ENCODE measurements at places on chromosomes 12 and 14.

DNA sequence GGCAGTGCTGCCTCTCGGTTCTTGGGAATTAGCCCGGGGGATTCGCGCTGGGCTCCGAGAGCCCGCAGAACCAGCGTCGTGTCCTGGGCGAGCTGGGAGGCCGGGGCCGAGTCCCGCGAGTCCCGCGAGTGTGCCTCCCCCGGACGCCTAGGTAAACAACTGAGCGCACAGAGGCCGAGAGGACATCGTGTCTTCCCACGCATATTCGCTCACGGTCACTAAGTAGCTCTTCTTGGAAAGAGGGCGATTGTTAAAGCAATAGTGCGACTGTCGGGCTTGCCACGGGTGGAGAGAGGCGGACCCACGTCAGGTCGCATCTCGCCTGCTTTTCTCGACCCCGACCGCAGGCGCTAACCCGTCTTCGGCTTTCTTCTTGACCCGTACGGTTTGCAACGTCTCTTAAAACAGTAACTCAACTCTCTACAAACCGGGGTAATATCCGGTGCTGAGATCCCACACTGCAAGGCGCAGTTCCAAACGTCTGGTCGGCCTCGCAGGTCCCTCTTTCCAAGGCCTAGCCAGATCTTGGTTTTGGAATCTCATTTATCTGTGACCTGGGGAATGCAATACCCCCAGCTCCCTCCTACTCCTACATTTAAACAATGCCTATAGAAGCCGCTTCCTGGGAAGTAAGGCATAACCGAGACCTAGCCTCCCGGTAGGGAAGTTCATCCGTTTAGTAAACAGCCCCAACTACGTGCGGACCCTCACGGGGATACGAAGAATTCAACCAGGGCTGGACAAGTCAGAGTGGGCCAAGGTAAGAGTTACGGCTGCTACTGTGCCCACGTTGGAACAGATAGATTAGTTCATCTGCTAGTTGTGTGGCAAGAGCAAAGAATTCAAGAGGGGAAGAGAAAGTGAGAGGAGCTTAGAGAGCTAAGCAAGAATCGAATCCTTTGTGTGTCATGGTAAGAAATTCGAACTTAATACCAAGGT is 736 bp upstream of the PHLDA1 start:
- no peak for DNase-seq

- DNase-seq, result no peak
Measured at GRCh38 chr14:75662966-75663365, 1.9 kb downstream of the TTLL5 start.

DNA sequence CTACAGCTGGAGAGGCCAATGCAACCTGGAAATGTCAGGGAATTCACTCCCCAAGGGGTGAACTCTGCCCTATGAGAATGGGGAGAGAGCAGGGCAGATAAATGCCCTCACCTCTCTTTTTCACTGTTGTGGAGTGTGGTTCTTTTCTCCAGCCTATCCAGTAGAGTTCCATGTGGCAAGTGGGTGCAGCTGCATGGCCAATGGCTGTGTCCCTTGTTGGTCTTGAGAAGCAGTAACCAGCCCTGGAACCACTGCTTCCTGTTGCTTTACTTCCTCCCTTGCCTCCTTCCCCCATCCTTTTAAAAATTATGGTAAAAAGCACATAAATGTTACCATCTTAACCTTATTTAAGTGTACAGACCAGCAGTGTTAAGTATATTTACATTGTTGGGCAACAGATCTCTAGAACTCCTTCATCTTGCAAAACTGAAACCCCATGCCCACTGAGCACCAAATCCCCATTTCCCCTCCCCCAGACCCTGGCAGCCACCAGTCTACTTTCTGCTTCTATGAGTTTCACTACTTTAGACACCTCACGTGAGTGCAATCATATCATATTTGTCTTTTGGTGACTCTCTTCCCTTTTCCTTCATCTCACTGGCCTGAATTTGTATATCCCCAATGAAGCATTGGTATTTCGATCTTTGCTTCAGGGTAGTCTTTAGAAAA is 77.0 kb upstream of the GRIP1 start:
- DNase-seq, result no peak

GRCh38 chr14:92199763-92200162 is 78.0 kb downstream of the CPSF2 start:
- DNase-seq, result no peak

GRCh38 chr12:32734952-32735351 is 20.7 kb downstream of the YARS2 start:
- DNase-seq, result no peak

DNA sequence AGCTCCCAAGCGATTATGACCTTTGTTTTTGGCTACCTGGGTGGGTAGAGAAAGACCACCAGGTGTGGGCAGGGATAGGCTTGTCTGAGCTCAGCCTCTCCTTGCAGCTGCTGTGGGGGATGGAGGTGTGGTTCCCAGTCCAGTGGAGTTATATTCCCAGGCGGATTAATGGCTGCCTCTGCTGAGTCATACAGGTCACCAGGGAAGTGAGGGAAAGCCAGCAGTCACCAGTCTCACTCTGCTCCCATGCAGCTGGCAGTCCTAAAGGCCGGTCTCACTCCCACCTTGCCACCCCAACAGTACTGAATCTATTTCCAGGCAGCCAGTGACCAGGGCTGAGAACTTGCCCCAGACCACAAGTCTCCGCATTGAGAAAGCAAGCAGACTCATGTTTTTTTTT is 399.2 kb downstream of the VRK1 start:
- no peak for DNase-seq

GRCh38 chr14:51155326-51155725 is 60.4 kb upstream of the TRIM9 start:
- DNase-seq, result no peak

- DNase-seq, result no peak
Measured at GRCh38 chr14:104559804-104560585, 19.6 kb upstream of the C14orf180 start.

DNA sequence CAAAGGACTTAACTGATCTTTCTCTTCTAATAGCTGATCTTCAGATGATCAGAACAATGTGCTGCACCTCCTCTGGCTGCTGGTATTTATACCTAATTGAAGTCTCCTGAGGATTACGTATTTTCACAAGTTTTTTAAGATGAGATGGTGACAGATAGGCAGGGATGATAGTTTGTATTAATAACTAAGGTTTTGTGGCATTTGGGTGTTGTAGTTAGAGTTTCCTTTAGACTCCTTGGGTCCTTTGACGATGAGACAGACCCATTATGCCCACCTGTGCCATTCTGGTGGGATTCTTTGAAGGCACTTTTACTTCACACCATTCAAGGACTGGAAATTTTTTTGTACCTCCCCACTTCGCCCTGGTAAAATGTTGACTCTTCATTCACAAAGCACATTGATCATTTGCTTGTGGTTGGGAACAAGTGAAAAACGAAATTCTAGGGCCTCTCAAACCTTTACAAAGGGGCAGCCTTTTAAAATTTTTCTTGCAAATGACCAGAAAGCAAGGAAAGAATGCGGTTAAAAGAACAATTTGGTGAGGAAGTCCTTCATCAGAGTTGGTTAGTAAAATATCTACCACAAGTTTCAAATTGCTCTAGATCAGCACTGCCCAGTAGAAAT is at the start of gene IFNG:
Gene IFNG, minus strand, starts transcription at position 60 of the 624 bp plus-strand sequence. CDS start 125 bp downstream, outside the sequence.
- DNase-seq, result no peak

GRCh38 chr14:58919217-58919616 is 269.2 kb upstream of the DAAM1 start:
- no peak for DNase-seq

GRCh38 chr12:25553098-25553497 is at the start of gene LMNTD1:
Gene LMNTD1 (minus strand): TSS chr12:25553283. CDS start chr12:25552959, 324 bp downstream.
- DNase-seq, result no peak

DNA sequence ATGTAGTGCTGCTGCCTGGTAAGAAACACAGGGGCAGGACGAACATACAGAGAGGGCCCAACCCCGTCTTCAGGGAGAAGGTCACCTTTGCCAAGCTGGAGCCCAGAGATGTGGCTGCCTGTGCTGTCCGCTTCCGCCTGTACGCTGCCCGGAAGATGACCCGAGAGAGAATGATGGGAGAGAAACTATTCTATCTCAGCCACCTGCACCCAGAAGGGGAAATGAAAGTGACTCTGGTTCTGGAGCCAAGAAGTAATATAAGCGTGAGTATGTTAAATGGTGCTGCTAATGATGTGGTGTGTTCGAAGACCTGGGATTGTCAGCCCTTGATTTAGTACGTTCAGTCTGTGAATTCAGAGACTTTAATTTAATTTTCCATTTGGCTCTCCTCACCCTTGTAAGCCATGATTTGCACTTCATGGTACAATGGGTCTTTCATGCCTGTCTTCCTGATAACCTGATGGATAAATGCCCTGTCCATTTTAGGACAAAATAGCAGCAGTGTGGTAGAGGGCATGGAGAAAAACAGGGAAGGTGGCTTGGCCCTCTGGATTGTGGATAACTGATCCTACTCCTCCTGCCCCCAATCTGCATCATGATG is 318.9 kb downstream of the SNAPC1 start:
- DNase-seq, result no peak

DNA sequence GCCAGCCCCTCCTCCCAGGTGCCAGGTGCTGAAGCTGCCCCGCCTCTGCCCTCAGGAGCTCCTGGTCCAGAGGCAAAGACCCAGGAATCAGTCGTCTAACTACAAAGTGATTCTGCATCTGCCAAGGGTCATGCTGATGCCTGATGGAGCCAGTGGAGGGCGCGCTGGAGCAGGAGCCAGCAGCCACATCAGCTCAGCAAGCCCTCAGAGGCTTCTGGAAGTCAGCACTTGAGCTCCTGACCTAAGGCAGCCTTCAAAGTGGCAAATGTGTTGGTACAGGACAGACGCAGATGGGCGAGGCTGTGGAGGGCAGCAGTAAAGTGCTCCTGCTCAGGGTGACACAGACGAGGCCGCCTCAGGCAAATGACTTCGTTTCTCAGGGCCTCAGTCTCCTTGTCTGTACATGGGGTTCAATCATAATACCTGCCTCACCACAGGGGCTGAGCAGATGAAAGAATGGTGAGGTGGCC is 10.9 kb downstream of the C12orf43 start:
- DNase-seq, result peak; percentile 22

GRCh38 chr12:67145692-67146091 is 123.5 kb upstream of the CAND1 start:
- no peak for DNase-seq

GRCh38 chr14:61406675-61407074 is 85.3 kb downstream of the PRKCH start:
- no peak for DNase-seq

DNA sequence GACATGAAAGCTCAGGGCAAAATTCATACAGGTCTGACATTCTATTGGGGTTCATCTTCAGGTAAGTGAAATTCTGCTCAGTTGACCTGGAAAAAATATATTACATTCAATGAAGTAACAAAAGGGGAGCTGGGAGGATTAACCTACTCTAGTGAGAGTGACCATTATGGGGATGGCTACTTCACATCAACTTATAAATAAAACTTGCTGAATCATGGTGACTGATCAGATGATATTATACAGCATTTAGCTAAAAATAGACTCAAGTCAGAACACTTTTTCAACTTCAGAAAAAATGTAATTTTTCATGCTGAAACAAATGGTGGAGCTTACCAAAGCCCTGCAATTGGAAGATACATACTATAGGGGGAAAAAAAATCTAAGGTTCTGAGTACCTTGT is 800.2 kb downstream of the FSCB start:
- DNase-seq, result no peak

DNA sequence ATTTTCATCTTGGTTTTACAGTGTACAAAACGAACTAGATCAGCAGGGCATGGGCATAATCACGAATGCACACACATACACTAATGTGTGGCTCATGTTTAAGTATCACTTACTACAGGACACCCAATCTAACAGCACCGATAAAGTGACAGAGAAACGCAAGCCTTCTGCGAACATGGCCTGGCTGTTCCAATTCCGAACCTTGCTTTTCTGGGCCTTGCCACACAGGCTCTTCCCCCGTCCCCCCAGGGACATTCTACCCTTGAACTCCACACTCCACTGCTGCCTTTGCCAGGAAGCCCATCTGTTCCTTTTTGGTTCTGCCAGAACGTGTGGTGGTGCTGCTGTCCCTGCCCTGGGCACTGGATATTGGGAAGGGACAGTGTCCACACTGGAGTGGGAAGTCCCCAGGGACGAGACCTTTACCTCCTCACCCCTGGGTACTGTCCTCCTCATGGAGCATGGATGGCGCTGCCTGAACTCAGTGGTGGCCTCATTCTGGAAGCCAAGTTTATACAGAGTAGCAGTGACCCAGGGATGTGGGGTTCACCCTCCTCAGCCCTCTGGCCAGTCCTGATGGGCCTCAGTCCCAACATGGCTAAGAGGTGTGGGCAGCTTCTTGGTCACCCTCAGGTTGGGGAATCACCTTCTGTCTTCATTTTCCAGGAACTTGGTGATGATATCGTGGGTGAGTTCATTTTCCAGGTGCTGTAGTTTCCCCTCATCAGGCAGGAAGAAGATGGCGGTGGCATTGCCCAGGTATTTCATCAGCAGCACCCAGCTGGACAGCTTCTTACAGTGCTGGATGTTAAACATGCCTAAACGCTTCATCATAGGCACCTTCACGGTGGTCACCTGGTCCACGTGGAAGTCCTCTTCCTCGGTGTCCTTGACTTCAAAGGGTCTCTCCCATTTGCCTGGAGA is 7.9 kb downstream of the SERPINA1 start:
- no peak for DNase-seq

DNA sequence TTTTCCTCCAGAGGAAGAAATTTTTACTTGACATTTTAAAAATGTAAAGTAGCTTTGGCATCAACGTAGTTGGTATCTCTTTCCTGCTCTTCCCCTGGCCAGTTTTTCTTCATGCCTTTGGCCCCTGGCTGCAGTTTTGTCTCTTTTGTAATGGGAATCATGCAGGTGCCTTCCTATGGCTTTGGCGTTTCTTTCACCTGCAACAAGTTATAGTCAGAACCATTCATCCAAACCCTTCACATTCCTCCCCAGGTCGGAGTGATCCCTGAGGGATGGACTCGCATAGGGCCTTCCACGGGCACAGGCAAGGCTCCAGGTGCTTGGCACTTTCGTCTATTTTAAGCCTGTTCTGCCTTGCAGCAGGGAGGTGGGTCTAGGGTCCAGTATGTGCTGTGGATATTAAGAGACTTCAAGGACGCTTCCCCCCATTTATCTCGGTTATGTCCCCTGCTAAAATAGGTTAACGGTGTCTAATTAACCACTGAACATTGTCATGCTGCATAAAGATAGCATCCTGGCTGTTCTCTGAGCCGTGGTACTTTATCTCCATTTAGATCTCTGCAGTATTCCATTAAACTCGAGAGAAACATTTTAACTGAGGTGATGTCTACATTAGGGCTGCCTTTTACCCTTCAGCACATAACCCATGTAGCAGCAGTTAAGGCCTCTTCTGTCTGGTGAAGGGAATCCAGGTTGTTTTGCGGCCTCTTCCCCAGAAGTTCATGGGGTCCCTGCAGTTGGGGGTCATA is 66.3 kb downstream of the IFT43 start:
- DNase-seq, result no peak

DNA sequence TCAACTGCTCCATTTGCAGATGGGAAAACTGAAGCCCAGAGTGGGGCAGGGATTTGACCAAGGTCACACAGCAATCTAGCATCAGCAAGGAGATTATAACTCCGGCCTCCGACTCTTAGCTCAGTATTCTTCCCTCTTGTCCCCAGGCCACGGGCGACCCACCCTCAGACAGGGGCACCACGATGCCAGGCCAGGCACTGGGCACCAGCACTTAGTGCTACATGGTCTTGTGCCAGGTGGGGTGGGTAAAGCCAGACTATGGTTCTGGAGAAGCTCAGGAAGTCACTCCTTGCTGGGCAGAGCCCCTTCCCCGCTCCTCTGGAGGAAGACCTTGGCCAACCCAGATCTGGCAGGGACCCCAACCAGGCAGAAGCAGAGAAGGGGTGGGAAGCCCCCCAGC is 41.5 kb downstream of the SYNE3 start:
- no peak for DNase-seq
